Fibroblast of lung (primary cell): ENCODE measurements at places on chromosomes 5 and 9. TPM values are rescaled to one million over a fixed set of nuclear protein-coding genes. Genes with fewer than 3 reads are reported as not detected.
A peak's percentile ranks its signal among the peaks of the same experiment; 100 is the strongest.

DNA sequence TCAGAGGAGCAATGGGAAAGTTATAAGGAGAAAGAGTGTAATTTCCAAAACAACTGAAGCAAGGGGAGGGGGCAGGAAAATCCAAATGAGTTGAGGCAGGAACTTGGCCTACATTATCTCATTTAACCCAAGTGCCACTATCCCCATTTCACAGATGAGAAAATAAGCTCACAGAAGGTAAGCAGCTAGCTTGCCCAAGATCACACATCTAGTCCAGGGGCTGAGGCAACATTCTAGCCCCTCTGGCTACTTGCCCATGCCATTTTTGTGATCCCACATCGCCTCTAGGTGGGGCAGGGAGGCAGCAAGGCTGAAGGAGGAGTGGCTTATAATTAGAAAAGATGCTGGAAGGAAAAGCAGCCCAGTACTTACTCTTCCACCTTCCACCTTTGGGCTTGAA is 2.6 kb upstream of the PSIP1 start:
- no peak overlapping the region for H3K4me3 ChIP-seq
- H3K36me3 ChIP-seq, result no peaks in the 10 kb centered on the region
- no peaks in the 10 kb centered on the region for H3K27me3 ChIP-seq
- peak; percentile 36 for DNase-seq
- H3K4me1 ChIP-seq, result no peaks in the 10 kb centered on the region
- no peak overlapping the region for H3K27ac ChIP-seq

DNA sequence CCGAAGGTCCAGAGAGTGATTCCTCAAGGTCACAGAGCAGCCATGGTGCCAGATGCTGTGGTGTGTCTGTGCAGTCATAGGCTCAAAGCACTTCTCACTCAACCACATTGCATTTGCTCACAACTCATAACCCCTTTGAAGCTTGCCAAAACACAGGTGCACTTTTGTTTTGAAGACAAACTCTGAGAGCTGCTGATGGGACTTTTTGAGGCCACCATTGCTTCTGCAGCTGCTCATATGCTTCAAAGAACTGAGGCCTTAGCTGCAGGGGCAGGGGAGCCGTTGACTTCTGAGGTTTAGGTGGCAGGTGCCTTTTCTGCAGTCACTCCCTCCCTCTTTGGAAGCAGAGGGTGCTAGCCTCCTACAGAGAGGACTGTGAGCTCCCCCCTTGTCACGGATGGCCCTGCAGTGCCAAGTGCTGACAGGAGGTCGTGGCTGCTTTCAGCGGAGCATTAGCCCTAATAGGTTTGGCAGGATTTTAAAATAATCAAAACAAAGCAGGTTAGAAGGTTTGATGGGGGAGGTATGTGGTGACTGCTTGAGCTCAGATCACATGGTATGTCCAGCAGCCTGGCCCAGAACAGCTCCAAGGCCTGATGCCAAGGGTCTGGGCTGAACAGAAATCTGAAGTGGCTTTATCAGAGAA is 232.1 kb downstream of the MAN2A1 start:
- no peaks in the 10 kb centered on the region for H3K27me3 ChIP-seq
- no peak overlapping the region for H3K27ac ChIP-seq
- no peak for DNase-seq
- no peaks in the 10 kb centered on the region for H3K4me1 ChIP-seq
- no peak overlapping the region for H3K4me3 ChIP-seq

DNA sequence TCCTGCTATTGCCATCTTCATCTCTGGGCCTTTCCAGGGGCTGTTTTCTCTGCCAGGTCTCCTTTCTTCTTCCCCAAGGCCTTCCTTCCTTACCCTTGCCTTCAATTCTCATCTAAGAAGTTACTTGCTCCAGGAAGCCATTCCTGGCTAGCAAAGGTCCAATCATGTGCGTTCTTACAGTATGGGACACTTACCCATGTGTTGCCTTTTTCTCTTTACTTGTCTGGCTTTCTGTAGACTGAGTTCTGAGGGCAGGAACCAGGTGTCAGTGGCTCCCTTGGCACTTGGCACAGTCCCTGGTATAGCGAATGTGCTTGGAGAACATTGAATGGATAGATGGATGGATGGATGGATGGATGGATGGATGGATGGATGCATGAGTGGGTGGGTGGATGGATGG is 10.2 kb downstream of the FOXI1 start:
- no peak for DNase-seq
- H3K4me3 ChIP-seq, result no peak overlapping the region
- no peaks in the 10 kb centered on the region for H3K36me3 ChIP-seq
- no peaks in the 10 kb centered on the region for H3K27me3 ChIP-seq

- H3K27ac ChIP-seq, result no peak overlapping the region
- H3K27me3 ChIP-seq, result no peaks in the 10 kb centered on the region
- no peaks in the 10 kb centered on the region for H3K4me1 ChIP-seq
Measured at GRCh38 chr9:2781336-2781735, 62.6 kb downstream of the PUM3 start.

DNA sequence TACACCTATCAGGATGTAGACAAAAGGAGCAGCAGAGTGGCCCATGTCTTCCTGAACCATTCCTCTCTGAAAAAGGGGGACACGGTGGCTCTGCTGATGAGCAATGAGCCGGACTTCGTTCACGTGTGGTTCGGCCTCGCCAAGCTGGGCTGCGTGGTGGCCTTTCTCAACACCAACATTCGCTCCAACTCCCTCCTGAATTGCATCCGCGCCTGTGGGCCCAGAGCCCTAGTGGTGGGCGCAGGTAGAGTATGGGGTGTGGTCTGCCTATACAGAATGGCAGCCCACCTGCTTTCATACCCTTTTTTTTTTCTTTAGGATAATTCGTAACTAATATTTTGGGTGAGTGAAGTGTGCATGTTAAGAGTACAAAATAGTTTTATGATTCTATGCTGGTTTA is 1.1 kb downstream of the SLC27A6 start:
- no peak for DNase-seq
- H3K4me1 ChIP-seq, result no peaks in the 10 kb centered on the region
- H3K36me3 ChIP-seq, result no peaks in the 10 kb centered on the region
- no peak overlapping the region for H3K27ac ChIP-seq
- no peak overlapping the region for H3K4me3 ChIP-seq

- no peak overlapping the region for H3K4me3 ChIP-seq
- H3K4me1 ChIP-seq, result peaks cover 12% of the 10 kb centered on the region
- no peaks in the 10 kb centered on the region for H3K36me3 ChIP-seq
- H3K27me3 ChIP-seq, result no peaks in the 10 kb centered on the region
- no peak for DNase-seq
- H3K27ac ChIP-seq, result no peak overlapping the region
Measured at GRCh38 chr5:77423022-77423750, 68.9 kb downstream of the WDR41 start.

DNA sequence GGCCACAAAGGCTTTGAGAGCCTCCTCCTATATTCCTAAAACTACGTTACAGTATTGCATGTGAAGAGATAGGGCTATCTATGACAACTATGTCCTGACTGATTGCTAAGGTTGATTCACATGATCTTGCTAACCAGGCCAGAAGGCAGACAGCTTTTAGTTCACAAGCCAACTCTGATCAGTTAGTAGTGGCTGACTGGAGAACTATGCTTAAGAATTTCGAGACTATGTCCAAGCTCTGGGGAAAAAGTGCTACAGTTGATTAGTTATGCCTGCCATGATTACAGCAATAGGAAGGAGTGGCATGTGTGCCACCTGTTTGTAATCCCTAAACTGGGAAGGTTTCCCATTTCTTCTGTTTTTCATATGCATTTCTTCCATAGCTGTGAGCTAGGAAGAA is 223.4 kb downstream of the DOCK8 start:
- H3K4me3 ChIP-seq, result no peak overlapping the region
- H3K36me3 ChIP-seq, result no peaks in the 10 kb centered on the region
- peaks cover 2% of the 10 kb centered on the region for H3K27me3 ChIP-seq
- no peaks in the 10 kb centered on the region for H3K4me1 ChIP-seq
- peak; percentile 26 for DNase-seq

DNA sequence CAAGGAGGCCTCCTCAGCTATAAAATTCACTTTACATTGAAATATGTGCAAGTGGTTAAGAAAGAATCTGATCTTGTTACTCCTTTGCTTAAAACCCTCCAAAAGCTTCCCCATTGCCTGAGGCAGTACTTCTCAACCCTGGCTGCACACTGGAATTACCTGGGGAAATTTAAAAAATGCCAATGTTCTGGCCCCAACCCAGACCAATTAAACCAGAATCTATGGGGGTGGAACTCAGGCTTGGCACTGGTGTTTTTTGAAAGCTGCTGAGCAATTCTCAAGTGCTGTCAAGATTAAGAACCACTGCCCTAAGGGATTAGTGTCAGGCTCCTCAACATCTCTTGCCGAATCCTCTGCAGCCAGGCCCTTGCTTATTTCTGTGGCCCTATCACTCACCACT is 269.6 kb downstream of the ELAVL2 start:
- no peaks in the 10 kb centered on the region for H3K27me3 ChIP-seq
- no peak for DNase-seq
- H3K36me3 ChIP-seq, result no peaks in the 10 kb centered on the region

DNA sequence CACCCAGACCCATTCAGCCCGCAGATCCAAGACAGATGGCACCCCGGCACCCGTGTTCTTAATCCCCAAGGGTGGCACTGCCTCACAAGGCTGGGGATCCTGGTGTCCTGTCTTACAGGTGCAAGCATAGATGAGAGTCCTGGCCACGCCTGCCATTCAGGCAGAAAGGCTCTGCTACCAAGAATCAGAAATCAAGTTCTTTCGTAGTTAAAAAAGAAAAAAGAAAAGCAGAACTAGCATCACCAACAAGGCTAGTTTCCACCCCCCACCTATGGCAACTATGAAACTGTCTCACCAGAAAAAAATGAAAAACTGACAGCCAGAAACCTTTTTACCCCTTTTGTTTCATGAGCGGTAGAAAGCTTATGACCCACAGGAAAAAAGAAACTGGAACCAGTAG is 170.4 kb downstream of the SYK start:
- no peak for DNase-seq
- no peak overlapping the region for H3K4me3 ChIP-seq
- H3K27ac ChIP-seq, result no peak overlapping the region

DNA sequence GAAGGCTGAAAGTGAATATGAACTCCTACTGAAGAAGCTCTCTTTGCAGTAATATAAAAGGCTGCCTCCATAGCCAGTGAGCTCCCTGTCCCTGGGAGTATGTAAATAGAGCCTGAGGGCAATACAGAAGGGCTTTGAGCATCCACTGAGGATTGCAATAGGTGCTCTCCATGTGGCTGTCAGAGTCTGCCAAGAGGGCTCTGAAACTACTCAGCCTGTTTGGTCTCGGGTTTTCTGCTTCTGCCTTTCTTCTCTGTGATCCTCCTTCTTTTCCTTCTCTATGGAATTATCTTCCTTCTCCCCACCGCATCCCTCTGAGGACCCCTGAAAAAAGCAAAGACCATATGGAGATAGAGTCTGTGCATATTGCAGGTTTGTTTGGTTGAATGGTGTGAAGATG is 69.4 kb downstream of the PCDH1 start:
- no peaks in the 10 kb centered on the region for H3K4me1 ChIP-seq
- H3K4me3 ChIP-seq, result no peak overlapping the region
- no peaks in the 10 kb centered on the region for H3K36me3 ChIP-seq
- peaks cover 57% of the 10 kb centered on the region for H3K27me3 ChIP-seq
- no peak overlapping the region for H3K27ac ChIP-seq
- DNase-seq, result no peak

DNA sequence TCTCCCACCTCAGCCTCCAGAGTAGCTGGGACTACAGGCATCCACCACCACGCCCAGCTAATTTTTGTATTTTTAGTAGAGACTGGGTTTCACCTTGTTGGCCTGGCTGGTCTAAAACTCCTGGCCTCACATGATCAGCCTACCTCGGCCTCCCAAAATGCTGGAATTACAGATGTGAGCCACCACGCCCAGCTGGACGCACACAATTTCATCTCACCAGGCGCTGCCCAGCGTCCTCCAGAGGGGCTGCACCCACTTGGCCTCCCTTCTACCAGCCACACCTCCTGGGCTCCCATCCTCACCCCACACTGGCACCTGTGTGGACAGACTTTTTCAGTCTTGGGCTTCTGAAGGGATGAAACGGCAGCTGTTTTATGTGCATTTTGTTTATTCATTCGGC is 3.8 kb upstream of the EXOC3 start:
- H3K27ac ChIP-seq, result no peak overlapping the region

PCDHA4 gene
- total RNA-seq, result 0.51 and 1.2 TPM in 2 replicates

TAF1L gene
- under 0.01 TPM in 2 replicates for total RNA-seq
